ENCODE measurements at places on chromosomes 6 and 20.

DNA sequence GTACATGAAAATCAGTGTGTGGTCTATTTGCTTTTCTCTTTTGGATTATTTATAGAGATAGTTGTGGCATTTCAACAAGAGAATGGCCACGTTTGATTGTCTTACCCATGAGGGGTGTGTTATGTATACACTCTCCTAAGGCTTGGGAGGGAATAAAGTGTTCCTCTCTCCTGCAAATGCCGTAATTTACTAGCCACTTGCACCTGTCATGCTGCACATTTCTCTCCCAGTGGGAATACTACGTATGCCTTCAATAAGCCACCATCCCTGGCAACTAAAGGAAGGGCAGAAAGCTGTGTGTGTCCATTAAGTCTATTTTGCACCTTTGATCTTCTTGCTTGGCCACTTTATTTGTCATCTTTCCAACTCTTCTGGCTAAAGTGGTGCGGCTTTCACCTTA, 541.2 kb downstream of the QKI start:
- DNase-seq: no peak

DNA sequence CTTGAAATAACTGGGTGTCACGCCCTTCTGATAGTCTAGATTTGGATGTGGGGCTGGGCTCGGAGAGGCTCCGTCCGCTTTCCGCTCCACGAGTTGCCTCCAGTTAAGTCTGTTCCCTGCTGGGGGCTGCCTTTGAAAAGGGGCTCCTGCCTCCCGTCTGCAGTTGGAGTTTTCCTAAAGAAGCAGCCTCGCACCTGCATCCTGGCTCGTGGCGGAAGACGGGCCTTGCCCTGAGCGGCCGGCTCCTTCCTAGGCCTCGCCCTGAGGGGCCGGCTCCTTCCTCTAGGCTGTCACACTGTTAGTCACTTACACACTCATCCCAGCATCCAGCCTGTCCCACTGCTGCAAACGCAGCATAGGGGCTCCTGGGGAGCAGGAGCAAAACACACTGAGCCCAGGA, 74.4 kb downstream of the SMOC2 start:
- DNase-seq: no peak

DNA sequence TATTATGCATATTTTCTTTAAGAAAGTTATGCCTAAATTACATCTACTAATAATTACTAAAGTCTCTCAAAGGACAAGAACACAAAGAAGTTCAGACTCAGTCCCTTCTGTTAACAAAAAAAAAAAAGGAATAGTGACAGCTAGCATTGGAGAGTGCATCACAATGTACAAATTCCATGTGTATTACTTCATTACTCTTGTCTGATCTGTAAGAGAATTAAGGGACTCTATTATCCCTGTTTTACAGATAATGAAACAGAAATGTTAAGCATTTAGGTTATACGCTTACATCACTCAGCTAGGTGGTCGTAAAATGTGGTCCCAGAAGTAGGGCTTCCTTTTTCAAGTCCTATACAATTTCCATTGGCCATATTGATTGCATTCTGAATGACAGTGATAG, 17.2 kb upstream of the VNN1 start:
- no peak for DNase-seq

GRCh38 chr20:33925867-33926266, 67.8 kb upstream of the RALY start:
- no peak for DNase-seq

- no peak for DNase-seq
Measured at GRCh38 chr20:35302421-35303335, 10.5 kb upstream of the FAM83C start.

Measured in amygdala (tissue), 56 donors.